ENCODE measurements at places on chromosomes 2 and 18.

GRCh38 chr2:64203858-64204632 lies 59.8 kb upstream of the PELI1 start:
- no peak for DNase-seq

GRCh38 chr2:196980473-196980872 lies 54.0 kb upstream of the PGAP1 start:
- DNase-seq = no peak

DNA sequence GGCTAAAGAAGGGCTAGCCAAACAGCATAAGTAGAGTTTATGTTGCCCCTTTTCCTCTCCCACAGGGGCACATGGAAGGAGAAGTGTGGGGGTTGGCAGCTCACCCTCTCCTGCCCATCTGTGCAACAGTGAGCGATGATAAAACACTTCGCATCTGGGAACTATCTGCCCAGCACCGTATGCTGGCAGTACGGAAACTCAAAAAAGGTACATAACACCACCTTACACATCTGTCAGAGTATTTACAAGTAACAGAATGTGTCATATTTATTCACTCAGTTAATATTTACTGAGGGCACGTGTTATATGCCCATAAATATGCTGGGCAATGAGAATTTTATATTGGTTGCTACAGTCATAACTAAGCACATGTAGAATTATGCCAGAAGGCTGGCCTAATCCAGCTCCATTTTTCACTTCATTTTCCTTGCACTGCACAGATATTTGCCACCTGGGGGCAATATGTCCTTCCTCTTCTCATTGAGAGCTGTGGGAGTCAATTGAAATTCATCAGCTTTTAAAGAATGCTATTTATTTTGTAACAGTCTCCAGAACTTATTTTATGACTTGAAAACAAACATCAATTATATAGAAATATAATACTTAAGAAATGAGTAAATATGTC lies 150.6 kb downstream of the RTN4 start:
- peak; percentile 45 for DNase-seq

DNA sequence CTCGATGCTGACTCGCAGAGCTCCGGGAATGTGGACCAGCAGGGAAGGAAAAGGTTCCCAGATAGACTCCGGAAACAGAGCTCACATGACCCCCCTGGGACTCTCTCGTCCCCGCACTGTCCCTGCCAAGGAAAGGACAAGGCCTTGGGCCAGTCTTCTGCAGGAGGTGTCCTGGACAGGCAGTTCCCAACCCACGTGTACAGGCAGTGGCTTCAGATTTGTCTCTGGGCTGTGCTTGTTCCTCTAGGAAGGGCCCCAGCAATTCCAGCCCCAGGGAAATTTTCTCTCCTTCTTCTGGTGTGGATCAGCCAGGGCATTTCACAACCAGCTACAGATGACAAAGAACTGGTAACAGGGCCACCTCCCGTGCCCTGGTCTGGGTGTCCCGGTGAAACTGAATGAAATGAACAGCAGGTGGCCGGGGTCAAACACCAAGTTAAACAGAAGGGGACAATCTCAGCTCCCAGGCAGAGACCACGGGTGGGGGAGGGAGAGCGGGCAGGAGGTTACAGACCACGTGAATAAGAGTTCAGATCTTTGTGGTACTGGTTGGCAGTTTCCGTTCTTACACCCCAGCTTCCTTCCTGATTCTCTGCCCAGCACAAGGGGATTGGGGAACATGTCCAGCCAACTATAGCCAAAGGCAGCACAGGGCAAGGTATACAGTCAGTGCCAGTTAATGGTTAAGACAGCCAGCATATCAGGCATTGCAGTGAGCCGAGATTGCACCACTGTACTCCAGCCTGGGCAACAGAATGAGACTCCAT lies 52.2 kb upstream of the CAB39 start:
- DNase-seq = no peak

- DNase-seq = no peak
Observed at GRCh38 chr2:48205137-48205798, 299.0 kb upstream of the FBXO11 start.

GRCh38 chr2:152465541-152465940 lies 130.6 kb downstream of the FMNL2 start:
- DNase-seq = no peak

- DNase-seq = no peak
Observed at GRCh38 chr2:11681722-11682589, 12.0 kb upstream of the NTSR2 start.

DNA sequence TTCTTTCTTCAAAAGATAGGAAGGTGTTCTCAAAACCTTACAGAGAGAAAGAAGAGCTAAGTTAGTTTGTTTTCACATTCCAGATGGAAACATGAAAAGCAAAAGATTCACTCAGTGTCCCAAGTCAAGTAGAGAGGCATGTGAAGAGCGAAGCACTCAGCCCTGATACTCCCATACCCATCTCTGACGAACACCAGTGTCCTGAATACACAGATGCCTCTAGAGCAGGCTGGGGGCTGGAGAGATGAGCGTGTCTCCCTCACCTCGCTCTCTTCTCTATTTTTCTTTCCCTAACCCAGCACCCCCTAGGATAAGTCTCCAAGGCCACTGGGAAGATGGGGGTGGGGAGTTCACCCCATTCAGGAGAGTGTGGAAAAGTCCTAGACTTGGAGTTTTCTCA lies 227.8 kb downstream of the TMEM163 start:
- DNase-seq = no peak

- DNase-seq = no peak
Observed at GRCh38 chr18:9860682-9861081, 25.1 kb upstream of the TXNDC2 start.

- DNase-seq = no peak
Observed at GRCh38 chr2:42874949-42875801, 82.8 kb upstream of the HAAO start.

DNA sequence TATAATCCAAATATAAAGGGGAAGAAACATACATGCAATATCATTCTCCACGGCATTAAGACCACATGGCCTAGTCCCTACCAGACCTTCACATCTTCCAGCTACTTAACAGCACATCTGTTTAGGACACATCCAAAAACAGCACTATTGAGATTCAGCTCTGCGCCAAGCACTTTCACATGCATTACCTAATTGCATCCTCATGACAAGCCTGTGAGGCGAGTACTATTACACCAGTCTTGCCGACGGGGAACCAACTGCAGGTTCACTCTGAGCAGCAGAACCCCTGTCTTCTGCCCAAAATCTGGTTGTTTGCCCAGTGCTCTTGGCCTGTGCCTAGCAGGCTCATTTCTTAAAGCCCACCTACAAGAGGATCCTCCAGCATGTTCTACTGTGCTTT lies 66.7 kb downstream of the AAK1 start:
- no peak for DNase-seq

DNA sequence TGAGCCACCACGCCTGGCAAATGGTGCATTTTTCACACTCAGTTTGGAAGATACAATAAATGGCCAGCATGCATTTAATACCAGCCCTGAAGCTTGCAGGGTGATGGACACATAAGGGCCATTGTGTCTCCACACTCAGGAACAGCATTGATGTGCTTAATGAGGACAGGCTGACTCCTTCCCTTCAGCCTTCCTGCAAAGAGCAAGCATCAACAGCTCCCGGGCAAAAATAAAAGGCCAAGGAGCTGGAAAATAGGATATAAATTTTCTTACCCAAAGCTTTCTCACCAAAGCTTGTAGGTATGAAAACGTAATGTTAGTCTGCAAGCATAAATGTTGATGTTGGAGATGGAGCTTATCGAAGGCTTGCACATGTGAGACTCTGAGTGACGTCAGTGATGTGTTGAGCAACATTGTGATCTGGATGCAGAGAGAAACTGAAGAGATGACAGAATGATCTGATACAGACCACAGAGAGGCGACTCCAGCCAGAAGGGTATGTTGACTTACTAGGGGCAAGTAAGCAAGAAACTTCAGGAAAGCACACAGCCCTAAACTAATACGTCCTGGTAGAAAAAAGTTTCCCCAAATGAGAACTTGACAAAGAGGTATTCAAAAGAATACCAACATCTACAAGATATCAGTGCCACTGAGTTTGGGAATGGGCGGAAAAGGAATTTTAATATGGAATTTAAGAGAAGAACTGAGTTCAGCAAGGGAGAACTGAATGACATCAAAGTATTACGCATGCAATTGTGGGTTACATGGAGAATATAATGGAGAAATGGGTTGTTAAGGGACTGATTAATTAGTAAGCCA lies 256.5 kb downstream of the TGIF1 start:
- DNase-seq = no peak

- DNase-seq = no peak
Observed at GRCh38 chr2:45986509-45986908, 310.7 kb upstream of the EPAS1 start.

GRCh38 chr2:202454536-202454935 lies 78.4 kb downstream of the BMPR2 start:
- DNase-seq = no peak

- no peak for DNase-seq
Observed at GRCh38 chr2:113150258-113150601, 22.8 kb downstream of the IL1RN start.

GRCh38 chr2:120791243-120791961 lies 55.7 kb downstream of the GLI2 start:
- no peak for DNase-seq

GRCh38 chr2:135162786-135163185 lies 110.7 kb downstream of the RAB3GAP1 start:
- no peak for DNase-seq

DNA sequence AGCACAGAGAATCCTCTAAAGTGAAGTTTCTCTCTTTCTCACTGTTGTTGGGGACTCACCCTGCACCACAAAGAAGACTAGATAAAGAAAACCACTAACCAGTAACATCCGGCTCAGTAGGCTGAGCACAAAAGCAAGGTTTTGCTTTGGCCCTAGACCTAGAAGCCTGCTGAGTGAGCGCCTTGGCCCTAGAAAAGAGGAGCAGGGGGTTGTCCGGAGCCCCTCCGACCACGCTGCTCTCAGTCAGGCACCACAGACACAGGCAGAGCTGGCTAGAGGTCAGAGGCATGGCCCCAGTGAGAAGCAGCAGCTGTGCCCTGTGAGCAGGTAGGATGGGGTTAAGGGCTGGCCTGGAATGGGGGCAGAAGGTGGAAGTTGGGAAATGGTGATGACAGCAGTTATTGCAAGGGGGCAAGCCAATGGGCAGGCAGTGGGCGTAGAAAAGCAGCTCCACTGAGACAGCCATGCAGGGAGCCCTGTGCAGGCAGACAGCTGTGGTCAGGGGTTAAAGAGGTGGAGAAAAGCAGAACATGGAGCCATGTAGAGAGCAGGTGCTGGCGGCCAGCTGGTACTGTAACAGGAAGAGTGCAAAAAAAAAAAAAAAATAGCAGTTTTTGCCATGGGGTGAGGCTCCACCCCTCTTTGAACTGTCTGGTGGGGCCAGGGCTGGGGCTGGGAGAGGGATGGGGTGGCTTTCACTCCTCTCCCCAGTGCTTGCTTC lies 36.9 kb upstream of the SLC14A1 start:
- DNase-seq = no peak

- DNase-seq = peak; percentile 73
Observed at GRCh38 chr18:34115409-34116081, 109.2 kb downstream of the NOL4 start.

DNA sequence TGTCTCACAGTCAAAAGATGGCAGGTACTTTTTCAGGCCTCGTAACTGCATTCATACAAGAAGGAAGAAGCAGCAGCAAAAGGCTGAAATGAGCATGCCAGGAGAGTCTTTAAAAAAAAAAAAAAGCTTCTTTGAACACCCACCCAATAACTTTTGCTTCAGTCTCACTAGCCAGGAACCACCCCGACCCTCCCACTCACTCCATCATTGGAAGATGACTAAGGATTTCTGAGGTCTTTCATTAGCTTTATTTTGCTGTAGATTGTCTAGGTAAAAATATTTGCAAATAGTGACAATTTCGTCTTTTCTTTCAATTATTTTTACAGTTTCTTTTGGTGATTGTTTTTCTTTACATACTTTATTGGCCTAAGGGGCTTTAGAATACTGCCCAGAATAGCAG lies 37.9 kb downstream of the RBBP8 start:
- no peak for DNase-seq

DNA sequence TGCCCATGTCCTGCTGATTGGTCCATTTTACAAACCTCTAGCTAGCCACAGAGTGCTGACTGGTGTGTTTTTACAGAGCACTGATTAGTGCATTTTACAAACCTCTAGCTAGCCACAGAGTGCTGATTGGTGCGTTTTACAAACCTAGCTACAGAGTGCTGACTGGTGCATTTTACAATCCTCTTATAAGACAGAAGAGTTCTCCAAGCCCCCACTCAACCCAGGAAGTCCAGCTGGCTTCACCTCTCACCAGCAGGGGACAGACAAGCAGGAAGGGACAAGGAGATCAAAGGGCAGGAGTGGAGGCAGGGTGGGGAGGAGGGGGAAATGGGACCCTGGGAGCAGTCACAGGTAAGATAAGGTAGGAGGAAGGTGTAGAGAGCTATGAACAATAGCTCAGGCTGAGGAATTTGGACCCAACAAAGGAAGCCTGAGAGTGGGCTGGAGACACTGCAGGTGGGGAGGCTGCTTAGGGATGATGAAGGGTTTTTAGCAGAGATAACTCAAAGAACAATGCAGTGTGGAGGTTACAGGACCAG lies 37.1 kb downstream of the SH2D6 start:
- no peak for DNase-seq

DNA sequence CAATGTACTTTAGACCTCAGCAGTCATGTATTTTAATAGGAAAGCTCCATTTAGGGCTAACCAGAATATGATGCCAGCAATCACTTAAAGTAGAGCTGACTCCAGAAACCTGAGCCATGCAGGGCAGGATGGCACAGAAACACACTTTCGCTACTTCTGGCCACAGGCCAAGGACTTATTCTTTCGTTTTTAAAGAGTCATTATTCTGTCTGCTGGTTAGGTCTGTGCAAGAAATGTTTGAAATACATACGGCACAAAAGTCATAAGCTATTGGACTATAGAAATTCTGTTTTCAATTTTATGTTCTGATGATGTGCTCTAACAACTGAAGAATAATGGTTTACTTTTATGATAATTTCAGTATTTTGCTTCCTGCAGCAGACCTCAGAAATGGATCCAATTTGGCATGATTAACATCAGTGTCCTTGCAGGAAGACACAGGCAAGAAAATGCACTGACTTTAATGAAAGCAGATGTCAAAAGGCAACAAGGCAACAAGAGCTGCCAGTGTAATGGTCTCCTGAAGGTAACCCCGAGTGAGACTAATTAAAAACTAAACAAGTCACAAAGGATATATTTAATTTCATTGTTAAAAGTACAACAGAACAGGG lies 114.4 kb upstream of the CHRNA1 start:
- peak; percentile 28 for DNase-seq
